ENCODE measurements at places on chromosomes 4 and X.

DNA sequence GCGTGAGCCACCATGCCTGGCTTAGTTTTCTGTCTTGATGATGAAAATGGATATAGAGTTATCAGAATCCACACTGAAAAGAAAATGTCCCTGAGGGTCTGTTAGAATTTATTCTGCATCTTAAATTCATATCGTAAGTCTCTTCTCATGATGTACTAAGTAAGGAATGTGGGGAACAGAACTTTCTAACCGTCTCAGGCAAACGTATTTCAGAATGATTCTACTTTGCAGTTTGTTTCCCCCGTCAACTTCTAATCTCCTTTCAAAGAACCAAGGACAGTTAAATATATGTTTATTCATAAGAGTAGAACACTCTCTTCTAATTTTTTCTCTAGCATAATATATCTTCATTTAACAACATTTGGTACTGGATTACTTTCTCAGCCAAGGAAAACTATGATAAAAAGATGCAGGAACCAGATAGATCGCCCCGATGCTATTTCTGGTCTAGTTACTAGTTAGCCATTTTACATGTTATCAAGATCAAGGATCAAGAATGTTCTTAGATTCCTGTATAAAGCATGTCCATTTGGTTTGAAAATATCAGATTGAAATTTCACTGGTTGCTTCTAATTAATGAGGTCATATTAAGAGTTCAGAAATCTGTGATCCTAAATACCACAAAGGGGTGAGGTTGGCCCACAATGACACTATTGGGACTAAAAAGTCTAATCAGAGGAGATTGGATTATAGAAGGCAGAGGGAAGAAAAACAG lies 49.5 kb downstream of the METTL14 start:
- DNase-seq: no peak

- no peak for DNase-seq
Measured at GRCh38 chrX:55206162-55206941, 13.8 kb upstream of the PAGE5 start.

- DNase-seq: no peak
Measured at GRCh38 chr4:2371765-2372487, 46.5 kb downstream of the ZFYVE28 start.

GRCh38 chr4:620851-621261 lies 4.5 kb upstream of the PDE6B start:
- no peak for DNase-seq

DNA sequence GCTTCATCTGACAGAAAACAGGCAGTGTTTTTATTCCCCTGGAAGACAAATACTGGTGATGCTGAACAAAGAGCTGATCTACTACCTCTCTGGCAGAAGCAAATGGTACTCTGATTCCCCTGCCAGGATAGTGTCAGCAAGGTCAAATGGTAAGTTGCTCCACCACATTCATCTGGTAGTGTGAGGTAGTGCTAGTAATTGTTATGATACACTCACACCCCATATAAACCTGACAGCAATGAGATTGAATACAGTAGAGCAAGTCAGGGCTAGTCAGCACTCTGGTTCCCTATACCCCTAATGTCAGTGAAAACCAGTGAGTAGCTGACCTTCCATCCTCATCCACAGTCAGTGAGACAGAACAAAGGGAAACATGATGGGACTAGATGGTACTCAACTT lies 3.4 kb upstream of the SPIN4 start:
- no peak for DNase-seq

DNA sequence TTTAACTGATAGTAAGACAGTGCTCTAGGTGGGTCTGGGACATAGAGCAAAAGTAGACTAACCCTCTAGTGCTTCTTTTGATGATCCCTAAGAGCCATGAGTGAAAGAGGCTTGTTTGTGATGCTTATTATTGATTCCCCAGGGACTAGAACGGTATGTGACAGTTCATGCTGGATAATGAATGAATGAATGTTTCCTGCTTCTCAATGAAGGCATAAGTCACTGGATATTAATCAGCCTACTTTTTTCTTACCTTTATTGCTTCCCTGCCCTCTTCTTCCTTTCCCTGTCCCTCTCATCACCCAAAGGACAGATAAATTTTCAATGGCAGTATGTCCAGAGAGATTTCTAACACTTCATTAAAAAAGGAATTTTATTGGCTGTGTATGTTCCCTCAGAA lies 486.2 kb downstream of the RPA4 start:
- DNase-seq: no peak

DNA sequence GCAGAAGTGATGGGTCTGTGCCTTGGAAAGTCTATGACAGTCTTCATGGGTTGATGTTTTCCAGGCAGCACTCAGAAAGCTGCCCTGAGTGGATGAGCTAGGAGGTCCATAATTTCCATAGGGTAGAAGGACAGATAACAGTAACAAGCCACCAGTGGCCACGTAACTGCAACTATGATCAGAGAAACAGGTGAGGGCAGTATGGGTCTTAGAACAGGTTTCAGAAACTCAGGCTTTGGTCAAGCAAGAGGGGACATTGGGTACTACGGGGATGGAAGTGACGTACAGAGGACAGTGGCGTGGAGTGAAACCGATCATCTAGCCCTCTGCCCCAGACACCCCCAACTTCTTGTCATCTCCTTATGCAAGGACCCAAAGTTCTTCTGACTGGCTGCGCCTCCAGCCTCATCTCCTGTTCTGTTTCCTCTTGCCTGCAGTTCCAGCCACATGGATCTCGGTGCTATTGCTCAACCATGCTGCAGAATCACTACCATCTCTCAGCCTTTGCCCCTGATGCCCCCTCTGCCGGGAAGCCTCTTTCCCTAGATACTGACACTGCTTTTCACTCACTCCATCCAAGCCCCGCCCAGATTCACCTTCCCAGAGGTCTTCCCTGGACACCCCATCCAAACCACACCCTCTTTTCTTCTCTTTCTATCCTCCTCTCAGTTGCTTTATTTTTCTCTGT lies 123.4 kb downstream of the MFAP3L start:
- DNase-seq: no peak

GRCh38 chr4:11228530-11228929 lies 200.2 kb downstream of the HS3ST1 start:
- DNase-seq: no peak

Data from stimulated activated CD4-positive, alpha-beta T cell treated with anti-CD3 and anti-CD28 coated beads, Interleukin-1b, Interleukin-23, amount 100 ng/mL, for 48 hours (primary cell).